Stimulated activated CD4-positive, alpha-beta T cell treated with anti-CD3 and anti-CD28 coated beads, Interleukin-1b, Interleukin-23, amount 100 ng/mL, for 1 hour (primary cell): ENCODE measurements at places on chromosomes 7 and 10.

- no peak for DNase-seq
Measured at GRCh38 chr10:110600487-110601101, 33.1 kb downstream of the SMC3 start.

DNA sequence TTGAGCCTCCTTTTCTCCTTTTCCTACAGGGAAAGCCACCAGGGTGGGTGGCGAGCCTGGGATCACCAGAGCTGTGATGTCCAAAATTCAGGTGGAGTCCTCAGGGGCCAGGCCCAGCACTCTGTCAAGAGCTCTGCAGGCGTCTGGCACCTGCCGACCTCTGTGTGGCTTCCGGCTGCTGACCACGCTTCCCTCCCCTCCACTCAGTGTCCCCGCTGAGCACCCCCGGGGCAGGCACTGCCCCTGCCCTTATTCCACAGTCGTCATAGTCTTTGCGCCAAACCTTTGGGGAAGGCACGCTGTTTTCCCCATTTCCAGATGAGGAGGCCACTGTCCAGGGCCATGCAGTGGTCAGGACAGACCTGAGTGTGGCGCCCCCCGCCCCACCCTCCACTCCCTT lies 7.5 kb downstream of the MTG1 start:
- no peak for DNase-seq

GRCh38 chr7:24722386-24723177 lies 34.7 kb downstream of the GSDME start:
- no peak for DNase-seq

DNA sequence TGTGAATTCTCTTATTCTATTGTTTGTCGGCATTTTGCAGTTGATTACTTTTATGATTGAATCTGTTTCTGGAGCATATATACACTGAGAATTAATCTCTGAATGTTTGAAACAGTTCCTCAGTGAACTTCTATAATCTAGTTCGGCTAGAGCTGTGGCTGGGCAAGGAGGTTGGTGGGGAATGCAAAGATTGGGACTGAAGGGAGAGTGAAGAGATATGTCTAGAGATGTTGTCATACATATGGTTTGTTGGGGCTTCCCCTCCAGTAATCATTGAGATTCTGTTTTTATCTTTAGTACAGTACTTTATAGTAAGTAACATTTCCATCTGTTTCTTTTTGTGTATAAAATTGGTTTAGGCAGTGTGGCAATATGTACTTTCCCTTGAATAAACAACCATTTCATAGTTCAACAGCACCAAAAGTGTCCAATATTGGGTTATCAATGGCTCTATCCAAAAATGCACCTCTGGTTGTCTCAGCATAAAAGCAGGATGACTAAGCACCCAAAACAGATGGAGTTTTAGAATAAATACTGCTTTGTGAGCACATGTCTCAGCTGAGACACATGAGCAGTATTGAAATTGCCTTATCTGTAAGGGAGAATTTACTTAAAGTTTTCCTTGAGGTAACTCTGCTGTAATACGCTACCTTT lies 36.7 kb downstream of the WAC start:
- no peak for DNase-seq
